ENCODE measurements at places on chromosomes 13 and 19. TPM values are rescaled to one million over a fixed set of nuclear protein-coding genes. Genes with fewer than 3 reads are reported as not detected.

USHBP1 gene
- 0.73 TPM for total RNA-seq

TRPC4 gene
- 0.09 TPM for total RNA-seq

IL27RA gene
- 1.4 TPM for total RNA-seq

DNA sequence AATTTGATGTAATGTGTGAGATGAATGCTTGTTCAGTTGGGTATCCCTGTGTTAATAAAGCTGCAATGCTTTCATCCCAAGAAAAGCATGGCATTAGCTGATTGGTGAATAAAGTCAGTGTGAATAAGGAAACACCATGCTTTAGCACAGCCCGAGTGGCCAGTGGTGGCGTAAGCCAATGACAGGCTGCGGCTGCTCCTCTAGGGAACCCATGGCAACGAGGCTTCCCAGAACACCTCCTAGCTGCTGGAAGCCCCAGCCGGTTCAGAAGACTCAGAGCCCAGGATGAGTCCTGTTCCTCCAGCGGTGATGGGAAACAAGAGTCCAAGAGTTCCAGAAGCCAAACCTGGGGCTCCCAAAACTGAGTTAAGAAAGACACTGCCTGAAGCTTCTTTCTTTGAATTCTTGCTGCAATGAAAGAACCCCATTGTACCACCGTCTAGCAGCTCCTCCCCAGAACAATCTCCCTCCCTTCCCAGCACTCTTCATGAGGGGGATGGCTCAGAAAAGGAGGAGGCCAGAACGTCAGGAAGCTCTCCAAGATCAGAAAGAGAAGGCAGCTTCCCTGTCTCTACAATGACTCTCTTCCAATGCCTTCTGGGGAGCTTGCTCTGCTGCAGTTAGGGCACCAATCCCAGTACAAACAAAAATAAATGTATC, 58.2 kb downstream of the TSHZ3 start:
- no peak for DNase-seq

DNA sequence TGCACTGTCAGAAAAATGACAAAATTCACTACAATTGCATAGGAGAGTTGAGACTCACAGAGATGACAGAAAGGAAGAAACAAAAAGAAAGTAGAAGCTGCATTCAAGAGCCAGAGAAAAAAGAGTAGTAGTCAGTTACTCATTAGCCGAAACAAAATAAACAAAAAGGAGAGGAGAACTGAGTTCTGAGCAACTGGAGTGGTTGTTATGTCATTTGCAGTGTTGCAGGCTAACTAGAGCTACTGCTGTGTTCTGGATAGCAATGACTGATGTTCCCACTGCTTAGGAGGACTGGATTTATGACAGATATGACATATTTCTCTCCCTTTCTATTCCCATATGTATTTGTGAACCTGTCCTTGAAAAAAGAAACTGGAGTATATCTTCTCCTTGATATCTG, 482.6 kb downstream of the RFC3 start:
- no peak for DNase-seq

GRCh38 chr19:50836543-50837195, 3.3 kb upstream of the KLK15 start:
- DNase-seq = no peak

DNA sequence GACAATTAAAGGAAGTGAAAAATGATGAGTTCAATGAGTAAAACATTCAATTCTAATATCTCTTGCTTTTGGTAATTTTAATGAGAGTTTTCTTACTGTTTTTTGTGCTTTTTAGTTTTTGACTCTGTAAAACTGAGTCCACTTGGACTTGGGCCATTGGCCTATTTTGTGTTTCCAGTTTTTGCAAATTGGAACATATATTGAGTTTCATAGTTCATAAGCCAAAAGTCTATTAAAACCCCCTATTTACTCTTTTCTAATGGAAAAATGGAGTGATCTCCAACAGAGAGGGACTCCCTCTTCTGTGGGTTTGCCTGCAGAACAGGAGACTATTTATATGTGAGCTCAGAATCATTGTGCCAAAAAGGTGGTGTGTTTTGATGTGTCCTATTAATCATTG, 219.7 kb upstream of the SPRY2 start:
- DNase-seq = no peak

DNA sequence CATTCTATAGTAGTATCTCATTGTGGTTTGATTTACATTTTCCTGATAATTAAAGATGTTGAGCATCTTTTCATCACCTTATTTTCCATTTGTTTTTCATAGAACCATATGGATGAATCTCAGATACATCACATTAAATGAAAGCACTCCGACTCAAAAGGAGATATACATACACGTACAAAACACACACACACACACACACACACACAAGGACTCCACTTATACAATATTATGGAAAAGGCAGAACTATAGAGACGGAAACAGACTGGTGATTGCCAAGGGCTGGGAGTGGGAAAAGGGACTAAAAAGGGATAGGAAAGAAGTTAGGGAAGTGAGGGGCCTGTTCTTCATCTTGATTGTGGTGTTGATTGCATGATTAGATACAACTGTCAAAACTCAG, 24.3 kb downstream of the ZNF585A start:
- DNase-seq = no peak

DNA sequence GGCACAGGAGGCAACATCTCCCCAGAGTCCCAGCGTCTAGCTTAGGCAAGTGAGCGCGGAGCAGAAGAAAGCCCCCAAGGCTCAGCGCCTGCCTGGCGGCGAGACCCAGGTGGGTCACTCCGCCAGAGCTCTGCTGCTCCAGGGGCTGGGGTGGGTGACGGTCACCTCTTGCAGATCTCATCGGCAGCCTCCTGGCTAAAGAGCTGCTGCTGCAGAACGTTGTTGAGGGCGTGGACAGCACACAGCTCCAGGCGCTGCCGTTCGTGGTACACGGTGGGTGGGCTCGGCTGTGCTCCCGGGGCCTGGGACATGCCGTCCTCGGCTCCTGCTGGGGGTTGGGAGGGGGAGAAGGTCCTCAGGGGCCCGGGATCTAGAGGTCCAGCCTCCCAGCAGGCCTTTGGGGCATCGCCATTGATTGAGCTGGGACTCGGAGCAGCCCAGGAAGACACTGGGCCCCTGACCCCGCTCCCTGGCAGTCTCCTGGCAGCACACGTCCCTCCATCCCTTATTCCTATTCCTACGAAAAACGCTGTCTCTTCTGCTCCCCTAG, 795 bp downstream of the JOSD2 start:
- DNase-seq = no peak

GRCh38 chr13:26785838-26786630, 25.4 kb upstream of the GPR12 start:
- no peak for DNase-seq

DNA sequence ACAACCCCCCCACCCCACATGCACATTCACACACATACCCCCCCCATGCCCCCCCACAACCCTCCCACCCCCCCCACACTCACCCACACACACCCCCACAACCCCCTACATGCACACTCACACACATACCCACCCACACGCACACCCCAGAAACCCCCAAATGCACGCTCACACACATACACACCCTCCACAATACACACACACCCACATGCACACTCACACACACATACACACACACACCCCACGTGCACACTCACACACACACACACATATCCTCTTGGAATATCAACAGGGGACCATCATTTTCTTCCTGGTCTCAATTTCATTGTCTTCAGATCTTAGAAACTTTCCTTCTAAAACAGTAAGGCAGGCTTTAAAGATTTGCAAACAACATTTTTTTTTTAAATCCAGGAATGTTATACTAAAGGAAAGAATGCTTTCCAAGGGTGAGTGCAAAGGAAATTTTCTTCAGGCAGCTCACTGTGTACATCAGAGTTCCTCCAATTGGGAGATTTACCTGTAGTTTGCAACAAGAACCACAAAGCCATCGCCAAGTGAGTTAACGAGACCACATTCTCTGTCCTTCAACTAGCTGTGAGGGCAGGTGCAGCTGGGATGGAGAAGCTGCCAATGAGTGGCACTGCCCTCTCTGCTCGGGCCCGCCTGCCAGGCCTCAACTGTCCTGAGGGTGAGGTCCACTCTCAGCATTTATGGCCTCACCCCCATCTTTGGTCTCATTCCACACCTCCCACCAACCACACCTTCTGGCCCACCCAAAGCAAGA, 53.0 kb downstream of the MRPL57 start:
- no peak for DNase-seq

GRCh38 chr13:74070513-74070912, 63.7 kb downstream of the KLF12 start:
- no peak for DNase-seq

GRCh38 chr19:8242211-8242821, 33.1 kb downstream of the CERS4 start:
- no peak for DNase-seq

GRCh38 chr19:40424637-40425449, 949 bp downstream of the SERTAD1 start:
- no peak for DNase-seq

Data from esophagus squamous epithelium (tissue), 5 donors.